Progenitor cell of endocrine pancreas (in vitro differentiated cells): ENCODE measurements at places on chromosomes 12 and 14. TPM values are rescaled to one million over a fixed set of nuclear protein-coding genes. Genes with fewer than 3 reads are reported as not detected.

DNA sequence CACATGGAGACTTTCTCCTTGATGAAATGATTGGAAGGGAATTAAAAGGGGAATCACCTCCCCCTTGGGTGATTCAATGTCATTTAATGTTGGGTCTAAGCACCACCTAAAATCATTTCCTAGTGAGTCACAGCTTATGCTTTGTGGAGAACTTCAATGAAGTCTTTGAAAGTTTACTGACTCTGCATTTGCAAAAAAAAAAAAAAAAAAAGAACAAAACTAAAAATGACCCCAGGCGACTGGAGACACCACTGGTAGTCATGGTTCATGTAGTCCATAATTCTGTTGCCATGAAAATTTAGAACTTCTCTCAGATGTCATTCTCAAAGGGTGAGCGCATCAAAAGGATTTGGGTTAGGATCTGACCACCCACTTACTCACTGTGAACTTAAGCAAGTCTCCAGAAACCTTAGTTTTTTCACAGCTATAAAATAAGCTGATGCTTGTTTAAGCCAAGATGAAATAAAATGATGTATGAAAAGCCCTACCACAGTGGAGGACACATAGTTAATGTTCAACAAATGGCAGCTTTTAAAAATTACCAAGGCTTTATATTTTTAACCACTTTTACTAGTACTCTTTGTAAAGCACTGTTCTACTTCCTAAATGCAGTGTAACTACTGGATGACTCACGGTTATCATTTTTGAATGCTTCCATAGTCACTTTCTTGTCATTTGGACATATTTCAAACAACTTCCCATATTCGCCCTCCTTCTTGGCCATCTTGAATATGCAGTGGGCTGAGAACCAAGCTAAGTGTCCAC is 18.1 kb upstream of the KSR2 start:
- no peak for DNase-seq
- peaks cover 4% of the 10 kb centered on the region for H3K27me3 ChIP-seq
- no peaks in the 10 kb centered on the region for H3K4me1 ChIP-seq

DNA sequence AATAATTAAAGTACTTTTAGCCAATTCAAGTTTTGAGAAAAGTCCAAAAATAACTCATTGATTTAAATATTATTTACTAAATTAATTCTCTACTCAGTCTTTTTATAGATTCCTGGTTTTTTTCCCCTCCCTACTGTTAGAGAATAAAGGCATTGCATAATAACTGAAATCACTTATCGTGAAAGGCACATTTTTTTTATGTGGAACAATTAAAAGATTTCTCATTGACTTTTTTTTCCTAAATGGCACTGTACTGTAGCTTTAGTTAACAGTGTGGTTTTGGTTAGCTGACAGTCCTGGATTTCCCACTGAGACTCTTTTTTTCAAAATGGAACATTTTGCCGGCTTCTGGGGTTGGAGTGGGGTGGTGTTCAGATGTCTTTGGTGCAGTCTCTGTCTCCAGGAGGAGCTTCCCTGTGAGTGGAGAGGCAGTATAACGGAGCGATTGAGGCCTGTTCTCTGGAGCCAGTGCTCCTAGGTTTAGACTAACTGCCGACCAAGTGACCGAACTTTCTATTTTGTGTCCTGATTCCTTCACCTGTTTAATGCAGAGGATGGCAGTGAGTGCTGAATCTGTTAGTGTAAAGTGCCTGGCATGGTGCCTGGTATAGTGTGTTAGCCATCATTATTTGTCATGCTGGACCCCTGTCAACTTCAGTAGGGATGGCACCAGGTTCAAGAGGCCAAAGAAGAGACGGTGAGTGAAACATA is 117.7 kb downstream of the ADCK1 start:
- no peak for DNase-seq
- peaks cover 4% of the 10 kb centered on the region for H3K36me3 ChIP-seq
- no peaks in the 10 kb centered on the region for H3K27me3 ChIP-seq
- no peak overlapping the region for H3K27ac ChIP-seq
- H3K4me1 ChIP-seq, result peaks cover 16% of the 10 kb centered on the region

GRCh38 chr14:93785423-93785822 is 2.9 kb downstream of the PRIMA1 start:
- H3K27me3 ChIP-seq, result peaks cover 47% of the 10 kb centered on the region
- no peak for DNase-seq
- H3K36me3 ChIP-seq, result no peaks in the 10 kb centered on the region
- H3K4me3 ChIP-seq, result no peak overlapping the region

Gene ESYT1
- total RNA-seq, result 102 TPM in 2 replicates

DNA sequence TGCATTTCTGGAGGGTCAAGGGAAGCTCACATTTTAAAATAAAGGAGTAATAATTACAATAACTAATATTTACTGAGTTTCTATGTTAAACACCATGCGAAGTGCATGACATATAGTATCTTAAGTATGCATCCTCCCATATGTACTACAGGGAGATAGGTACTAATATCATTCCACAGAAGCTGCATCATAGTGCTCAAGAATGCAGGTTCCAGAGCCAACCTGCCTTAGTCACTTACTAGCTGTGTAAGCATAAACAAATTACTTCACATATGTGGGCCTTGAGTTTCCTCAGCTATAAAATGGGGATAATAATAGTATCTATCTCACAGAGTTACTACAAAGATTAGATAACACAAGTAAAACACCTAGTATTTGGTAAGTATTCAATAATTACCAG is 18.3 kb downstream of the ARMH4 start:
- no peak overlapping the region for H3K27ac ChIP-seq
- no peak overlapping the region for H3K4me3 ChIP-seq
- H3K27me3 ChIP-seq, result no peaks in the 10 kb centered on the region
- peaks cover 9% of the 10 kb centered on the region for H3K36me3 ChIP-seq

DNA sequence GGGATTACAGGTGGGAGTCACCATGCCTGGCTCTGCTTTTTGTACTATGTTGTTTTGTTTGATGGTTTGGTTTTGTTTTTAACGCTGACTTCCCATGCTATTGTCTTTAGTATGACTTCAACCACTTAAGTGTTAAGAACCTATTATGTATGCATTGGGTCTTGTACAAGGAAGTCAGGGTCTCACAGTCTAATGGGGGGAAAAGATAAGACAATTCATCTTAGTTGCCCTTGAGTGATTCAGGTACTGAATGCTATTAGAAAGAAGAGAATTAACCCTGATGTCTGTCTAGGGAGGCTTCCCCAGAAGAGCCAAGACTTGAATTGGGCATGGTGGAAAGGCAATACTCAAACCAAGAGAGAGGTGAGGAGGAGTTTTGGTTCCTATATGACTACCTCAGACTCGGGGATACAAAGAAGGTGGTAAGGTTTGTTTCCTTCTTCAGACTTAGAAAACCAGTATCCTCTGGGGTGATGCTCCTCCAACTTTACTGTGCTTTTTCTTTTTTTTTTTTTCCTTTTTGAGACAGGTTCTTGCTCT is 64.6 kb downstream of the SUSD6 start:
- no peak for DNase-seq
- no peaks in the 10 kb centered on the region for H3K27me3 ChIP-seq
- H3K27ac ChIP-seq, result no peak overlapping the region
- H3K36me3 ChIP-seq, result peaks cover 3% of the 10 kb centered on the region
- H3K4me1 ChIP-seq, result peaks cover 29% of the 10 kb centered on the region

DNA sequence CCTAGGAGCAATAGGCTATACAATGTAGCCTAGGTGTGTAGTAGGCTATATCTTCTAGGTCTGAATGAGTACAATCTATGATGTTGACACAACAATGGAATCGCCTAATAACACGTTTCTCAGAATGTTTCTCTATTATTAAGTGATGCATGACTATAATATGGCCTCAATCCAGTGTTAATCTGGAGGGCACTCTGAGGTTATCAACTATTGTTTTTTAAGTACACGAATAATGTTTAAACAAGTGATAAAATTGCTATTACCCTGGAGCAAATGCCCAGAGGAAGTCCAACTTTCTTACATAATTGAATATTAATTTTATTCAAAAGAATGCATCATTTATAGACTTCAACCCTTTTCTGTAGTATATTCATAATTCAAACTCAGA is 16.4 kb upstream of the CNIH1 start:
- peaks cover 28% of the 10 kb centered on the region for H3K27me3 ChIP-seq
- no peak overlapping the region for H3K27ac ChIP-seq
- peaks cover 4% of the 10 kb centered on the region for H3K36me3 ChIP-seq

- no peaks in the 10 kb centered on the region for H3K27me3 ChIP-seq
- no peak for DNase-seq
- no peak overlapping the region for H3K4me3 ChIP-seq
- H3K4me1 ChIP-seq, result peaks cover 7% of the 10 kb centered on the region
These were observed 19.0 kb downstream of the SSH1 start for GRCh38 chr12:108838194-108839017.

GRCh38 chr14:70635971-70636595 is 5.6 kb upstream of the TTC9 start:
- H3K36me3 ChIP-seq, result no peaks in the 10 kb centered on the region
- no peak overlapping the region for H3K4me3 ChIP-seq
- peaks cover 7% of the 10 kb centered on the region for H3K27me3 ChIP-seq
- no peak overlapping the region for H3K27ac ChIP-seq
- DNase-seq, result no peak
- H3K4me1 ChIP-seq, result peaks cover 6% of the 10 kb centered on the region

DNA sequence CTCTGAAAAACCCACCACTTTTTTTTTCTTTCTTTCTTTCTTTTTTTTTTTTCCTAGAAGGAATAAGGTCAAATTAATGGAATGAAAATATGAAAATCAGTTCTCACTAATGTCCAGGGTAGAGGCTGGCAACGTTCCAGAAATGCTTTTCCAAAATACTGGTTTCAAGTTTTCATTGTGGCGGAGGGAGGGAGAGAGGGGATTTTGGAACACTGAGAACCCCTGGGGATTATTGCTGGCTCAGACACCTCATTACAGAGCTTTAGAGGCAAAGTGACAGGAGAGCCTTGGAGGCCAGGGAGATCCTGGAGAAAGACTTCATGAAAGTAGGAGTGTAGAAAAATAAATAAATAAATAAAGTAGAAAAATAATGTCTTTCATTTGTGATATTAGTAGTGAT is 45.4 kb downstream of the ALX1 start:
- DNase-seq, result no peak
- H3K27ac ChIP-seq, result no peak overlapping the region
- H3K27me3 ChIP-seq, result no peaks in the 10 kb centered on the region
- no peak overlapping the region for H3K4me3 ChIP-seq

Gene KRT7
- total RNA-seq, result 11.6 and 18.2 TPM in 2 replicates

DNA sequence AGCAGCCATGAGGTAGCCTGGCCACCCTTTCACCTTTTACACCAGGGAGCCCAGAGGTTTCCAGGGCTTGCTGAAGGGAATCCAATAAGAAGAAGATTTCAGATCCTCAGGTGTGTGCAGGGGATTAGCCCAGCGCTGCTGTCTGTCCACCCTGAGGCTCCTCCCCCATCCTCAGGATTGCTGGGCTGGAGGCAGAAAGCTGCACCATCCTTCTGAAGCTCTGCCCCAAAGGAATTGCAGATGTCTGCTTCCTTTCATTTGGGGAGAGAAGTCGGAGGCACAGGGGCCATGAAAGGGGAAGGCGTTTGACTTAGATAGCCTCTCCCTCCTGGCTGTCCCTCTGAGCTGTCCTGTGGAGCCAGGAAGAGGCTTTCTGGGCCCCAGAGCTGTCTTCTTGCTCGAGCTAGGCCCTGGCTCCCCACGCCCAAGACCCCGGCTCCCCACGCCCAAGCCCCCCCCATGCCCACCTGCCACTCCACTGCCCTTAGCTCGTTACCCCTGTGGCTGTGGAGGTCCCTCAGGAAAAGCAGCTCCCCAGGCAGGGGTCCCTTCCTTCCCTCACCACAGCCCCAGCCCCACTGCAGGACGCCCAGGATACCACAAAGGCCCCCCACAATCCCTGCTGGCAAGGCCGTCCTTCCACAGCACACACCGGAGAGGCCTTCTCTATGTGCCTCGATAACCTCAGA is 359.0 kb downstream of the CACNA1C start:
- H3K4me1 ChIP-seq, result peaks cover 1% of the 10 kb centered on the region
- H3K36me3 ChIP-seq, result no peaks in the 10 kb centered on the region
- peaks cover 50% of the 10 kb centered on the region for H3K27me3 ChIP-seq
- no peak for DNase-seq

DNA sequence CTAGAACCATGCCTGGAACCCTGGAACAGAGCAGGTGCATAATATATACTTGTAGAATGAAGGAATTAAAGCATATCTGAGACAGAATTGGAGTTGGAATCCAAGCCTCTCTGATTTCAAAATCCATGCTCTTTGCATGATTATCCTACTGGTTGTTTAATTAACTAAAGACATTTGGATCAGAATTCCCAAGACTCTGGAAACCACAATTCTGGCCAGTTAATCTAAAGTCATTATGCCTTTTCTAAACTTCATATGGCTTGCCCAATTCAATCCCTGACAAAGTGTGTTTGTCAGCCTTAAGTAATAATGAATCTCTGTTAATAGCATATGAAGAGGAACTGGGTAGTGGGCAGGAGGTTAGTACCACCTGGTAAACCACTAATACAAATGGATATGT is 422.6 kb downstream of the ATP23 start:
- peaks cover 32% of the 10 kb centered on the region for H3K4me1 ChIP-seq
- H3K27me3 ChIP-seq, result no peaks in the 10 kb centered on the region
- H3K4me3 ChIP-seq, result no peak overlapping the region
- H3K27ac ChIP-seq, result no peak overlapping the region
- no peak for DNase-seq

DNA sequence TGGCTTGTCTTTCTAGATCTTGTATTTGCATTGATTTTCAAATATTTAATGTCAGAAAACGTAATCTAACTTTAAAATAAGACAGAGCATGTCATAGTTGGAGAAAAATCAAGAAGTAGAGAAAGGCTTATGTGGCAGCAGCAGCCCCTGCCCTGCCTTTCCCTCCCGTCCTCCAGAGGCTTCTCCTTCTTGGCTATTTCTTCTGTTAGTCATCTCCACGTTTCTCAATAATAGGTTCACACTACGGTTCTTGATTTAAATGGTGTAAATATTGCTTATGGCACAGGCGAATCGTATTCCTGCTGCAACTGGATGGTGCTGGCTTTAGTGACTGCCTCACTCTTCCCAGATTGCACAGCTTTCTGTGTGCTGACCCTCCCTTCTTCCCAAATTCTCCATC is 42.8 kb downstream of the SLC8B1 start:
- H3K36me3 ChIP-seq, result peaks cover 1% of the 10 kb centered on the region
- no peaks in the 10 kb centered on the region for H3K27me3 ChIP-seq
- no peak for DNase-seq
- H3K4me3 ChIP-seq, result no peak overlapping the region
- H3K27ac ChIP-seq, result no peak overlapping the region
- H3K4me1 ChIP-seq, result no peaks in the 10 kb centered on the region

DNA sequence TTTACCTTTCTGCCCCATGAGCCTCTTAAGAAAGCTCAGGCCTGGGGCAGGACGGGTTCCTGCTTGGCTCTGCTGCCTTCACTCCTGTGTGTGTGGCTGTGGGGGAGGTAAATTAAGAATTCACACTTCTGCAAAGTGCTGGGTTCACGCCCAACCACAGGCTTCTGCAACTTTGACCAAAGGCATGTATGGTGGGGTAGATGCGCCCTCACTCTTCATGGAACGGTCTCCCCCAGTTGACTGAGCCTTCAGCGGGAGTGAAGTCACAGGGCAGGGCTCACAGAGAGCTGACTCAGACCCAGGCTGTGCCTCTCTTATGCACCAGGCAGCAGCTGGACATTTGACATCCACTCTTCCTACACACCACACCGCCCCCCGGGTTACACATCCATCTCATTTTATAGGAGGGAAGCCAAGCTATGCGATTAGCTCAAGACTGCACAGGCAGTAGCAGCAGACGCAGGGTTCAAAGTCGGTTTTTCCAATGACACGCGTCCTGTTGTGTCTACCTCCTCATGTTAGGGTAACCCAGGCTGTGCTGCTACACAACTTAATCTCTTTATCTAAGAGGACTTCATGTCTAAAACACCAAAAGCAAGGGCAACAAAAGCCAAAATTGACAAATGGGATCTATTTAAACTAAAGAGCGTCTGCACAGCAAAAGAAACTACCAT is 15.4 kb upstream of the BCL11B start:
- no peak for DNase-seq
- H3K27me3 ChIP-seq, result peaks cover 28% of the 10 kb centered on the region
- no peaks in the 10 kb centered on the region for H3K36me3 ChIP-seq
- no peak overlapping the region for H3K4me3 ChIP-seq
- H3K4me1 ChIP-seq, result no peaks in the 10 kb centered on the region
